ENCODE measurements at places on chromosomes 3 and 15. TPM values are rescaled to one million over a fixed set of nuclear protein-coding genes. Genes with fewer than 3 reads are reported as not detected.

ITGA11 gene
- total RNA-seq: 2.3 TPM

- peaks cover 11% of the 10 kb centered on the region for H3K36me3 ChIP-seq
- H3K4me3 ChIP-seq: no peak overlapping the region
Observed at GRCh38 chr3:123892195-123892594, 8.1 kb upstream of the MYLK start.

DNA sequence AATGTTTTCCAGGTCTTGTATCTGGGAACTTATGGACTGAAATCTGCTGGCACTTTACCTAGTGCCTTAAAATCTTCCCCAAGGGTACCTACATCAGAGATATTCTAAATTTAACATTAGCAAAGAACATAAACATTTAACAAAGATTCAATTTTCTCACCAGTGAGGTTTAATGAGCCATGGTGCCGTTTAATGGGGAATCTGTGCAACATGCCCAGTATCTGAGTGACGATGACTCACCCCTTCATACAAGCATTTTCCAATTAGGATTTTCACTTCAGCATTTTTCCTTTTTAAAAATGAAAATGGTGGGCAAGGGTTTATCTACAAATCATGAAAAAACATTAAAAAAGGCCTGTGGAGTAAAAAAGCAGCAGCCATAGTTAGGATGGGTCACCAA is 189.4 kb downstream of the SLC9A9 start:
- peaks cover 11% of the 10 kb centered on the region for H3K27me3 ChIP-seq
- no peak overlapping the region for H3K4me3 ChIP-seq
- H3K4me1 ChIP-seq: no peaks in the 10 kb centered on the region
- H3K36me3 ChIP-seq: no peaks in the 10 kb centered on the region

DNA sequence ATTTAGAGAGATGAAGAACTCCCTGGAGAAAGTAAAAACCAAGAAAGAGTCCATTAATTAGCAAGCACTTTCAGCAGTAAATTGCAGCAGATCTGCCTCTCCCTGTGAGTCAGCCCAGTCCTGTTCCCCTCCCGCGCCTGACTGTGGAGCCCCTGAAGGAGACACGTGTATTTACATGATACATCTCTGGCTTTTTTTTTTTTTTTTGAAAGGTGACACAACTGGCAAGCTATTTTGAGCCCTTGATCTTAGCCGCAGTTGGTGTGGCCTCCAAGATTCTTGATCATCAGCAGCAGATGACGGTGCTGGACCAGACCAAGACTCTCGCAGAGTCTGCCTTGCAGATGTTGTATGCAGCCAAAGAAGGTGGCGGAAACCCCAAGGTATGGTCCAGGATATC is 271.8 kb upstream of the TPM1 start:
- H3K4me1 ChIP-seq: peaks cover 22% of the 10 kb centered on the region
- H3K27ac ChIP-seq: no peak overlapping the region
- H3K4me3 ChIP-seq: no peak overlapping the region
- H3K27me3 ChIP-seq: no peaks in the 10 kb centered on the region
- DNase-seq: no peak

GRCh38 chr3:29827756-29828155 is 546.9 kb downstream of the RBMS3 start:
- peaks cover 6% of the 10 kb centered on the region for H3K36me3 ChIP-seq
- no peak for DNase-seq
- H3K4me3 ChIP-seq: no peak overlapping the region
- H3K27me3 ChIP-seq: no peaks in the 10 kb centered on the region
- H3K4me1 ChIP-seq: no peaks in the 10 kb centered on the region
- H3K27ac ChIP-seq: no peak overlapping the region

DNA sequence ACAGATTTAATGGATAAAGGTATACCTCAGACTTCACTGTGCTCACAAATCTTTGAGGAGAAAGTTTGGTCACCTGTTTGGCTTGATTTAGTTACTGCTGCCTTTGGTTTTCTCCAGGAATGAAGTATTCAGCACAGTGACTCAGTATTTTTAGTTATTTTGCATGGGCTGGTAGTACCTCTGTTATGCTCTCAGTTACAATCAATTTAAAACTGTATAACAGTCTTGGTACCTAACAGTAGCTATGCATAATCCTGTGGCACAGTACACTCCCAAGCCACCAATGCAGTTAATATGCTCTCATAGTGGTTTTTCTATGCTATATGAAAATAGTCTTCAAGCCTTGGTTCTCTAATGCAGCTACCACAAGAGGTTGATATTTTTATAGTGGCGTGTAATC is 11.9 kb upstream of the EIF3J start:
- H3K4me1 ChIP-seq: no peaks in the 10 kb centered on the region
- DNase-seq: no peak
- H3K4me3 ChIP-seq: no peak overlapping the region
- H3K27ac ChIP-seq: no peak overlapping the region
- peaks cover 16% of the 10 kb centered on the region for H3K36me3 ChIP-seq
- no peaks in the 10 kb centered on the region for H3K27me3 ChIP-seq
